Endothelial cell of umbilical vein (primary cell): ENCODE measurements at places on chromosomes 12 and 14.

DNA sequence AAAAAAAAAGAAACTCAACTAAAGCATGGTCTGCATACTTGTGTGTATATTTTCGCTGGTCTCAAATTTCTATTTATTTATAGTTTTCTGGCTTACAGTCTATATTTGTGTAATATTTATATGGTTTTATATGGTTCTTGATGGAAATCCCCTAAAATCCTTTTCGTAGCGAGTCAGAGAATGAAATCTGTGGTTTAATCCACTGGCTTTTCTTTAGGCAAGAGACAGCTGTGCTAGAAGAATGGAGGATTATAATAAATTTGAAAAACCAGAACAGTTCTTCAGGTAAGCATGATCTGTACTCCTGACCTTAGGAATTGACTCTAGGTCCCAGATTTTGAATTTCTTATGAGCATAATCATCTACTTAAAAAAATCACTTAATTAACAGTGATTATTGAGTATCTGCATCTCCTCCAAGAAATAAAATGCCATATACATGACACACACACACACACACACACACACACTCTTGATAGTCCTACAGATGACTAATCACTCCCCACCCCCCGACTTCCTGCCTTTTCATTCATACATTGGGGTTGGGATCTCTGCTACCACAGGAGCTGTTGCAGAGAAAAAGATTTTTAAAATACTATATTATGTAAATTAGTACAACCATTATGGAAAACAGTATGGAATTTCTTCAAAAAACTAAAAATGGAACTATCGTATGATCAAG, 113.4 kb downstream of the CRADD start:
- DNase-seq: peak; percentile 75

DNA sequence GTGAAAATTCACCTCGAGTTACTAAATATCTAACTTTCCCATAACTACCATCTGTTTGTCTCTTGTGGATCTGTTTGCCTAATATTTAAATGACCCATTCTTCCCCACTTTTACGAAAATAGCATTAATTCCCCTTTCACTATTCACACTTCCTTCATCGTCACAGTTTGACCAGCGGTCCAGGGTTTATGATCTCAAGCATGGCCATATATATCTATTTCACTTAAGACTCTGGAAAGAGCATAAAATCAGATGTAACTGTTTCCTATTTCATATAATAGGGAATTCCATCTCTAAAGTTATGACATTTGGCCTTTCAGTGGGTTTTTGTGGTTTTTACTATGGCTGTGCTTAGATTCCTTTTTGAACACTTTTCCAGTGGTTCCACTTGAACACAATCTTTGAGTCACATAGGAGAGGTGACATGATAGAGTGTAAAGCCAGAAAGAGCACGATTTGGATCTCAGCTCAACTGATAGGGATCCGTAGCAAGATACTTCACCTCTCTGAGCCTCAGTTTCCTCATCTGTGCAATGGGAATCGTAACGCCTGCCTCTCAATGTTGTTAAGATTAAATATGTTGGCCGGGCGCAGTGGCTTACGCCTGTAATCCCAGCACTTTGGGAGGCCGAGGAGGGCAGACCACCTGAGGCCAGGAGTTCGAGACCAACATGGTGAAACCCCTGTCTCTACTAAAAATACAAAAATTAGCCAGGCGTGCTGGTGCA, 754 bp upstream of the BCL2L14 start:
- no peak for DNase-seq

DNA sequence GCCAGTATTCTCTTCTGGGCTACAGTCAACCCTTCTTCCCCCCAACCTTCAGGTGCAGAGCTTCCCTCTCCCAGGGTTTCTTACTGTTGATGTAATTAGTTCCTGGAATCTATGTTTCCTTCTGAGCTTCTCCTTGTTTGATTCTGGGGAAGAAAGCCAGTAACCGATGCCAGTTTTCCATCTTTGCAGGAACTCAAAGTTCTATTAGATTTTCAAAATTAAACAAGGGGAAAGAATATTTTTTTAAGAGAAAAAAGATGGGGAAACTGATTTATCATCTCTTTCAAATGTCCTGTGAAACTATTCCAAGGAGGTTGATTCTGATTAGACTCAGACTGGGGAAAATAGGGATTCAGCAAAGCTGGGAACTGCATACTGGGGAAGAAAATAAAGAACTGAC, 17.9 kb upstream of the FAM234B start:
- peak; percentile 10 for DNase-seq

DNA sequence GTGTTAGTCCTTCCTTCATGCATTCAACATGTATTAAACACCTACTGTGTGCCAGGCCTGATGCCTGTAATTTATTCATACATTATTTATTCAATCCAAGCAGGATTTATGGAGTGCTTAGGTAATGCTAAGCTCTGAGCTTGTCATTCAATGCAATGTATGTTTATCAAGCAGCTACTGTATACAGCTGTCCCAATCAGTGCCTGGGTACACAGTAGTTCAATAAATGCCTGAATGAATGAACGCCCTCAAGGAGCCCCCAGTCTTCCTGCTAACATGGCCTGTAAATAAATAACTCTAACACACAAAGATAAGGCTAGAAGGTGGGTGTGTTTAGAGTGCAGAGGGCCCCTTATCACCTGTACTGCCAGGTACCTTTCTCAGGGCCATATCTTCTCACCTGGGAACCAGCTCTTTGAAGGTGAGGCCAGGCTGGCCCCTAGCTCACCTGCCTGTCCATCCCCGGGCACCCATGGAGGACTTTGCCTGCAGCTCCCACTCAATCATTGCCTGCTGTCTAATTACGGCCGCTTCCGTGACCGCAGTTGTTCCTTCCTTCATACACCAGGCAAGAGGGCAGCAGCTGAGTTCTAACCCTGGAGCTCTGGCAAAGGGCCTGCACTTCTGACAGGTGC, 20.0 kb upstream of the KDM2B start:
- DNase-seq: no peak

DNA sequence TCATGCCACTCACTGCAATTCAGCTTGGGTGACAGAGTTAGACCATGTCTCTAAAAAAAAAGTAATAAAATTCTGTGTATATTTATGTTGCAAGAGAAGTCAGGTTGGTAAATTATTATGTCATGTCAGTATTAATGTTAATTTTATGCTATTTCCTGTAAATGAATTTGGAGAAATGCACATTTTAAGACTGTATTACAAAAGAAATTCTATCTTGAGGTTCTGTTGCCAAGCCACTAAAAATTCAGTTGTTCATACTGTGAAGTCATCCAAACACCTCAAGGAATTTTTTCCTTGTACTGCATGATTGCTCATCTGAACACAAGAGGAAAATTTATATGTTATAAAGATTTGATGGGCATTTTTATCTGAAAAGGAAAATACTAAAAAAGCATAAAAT, 23.3 kb upstream of the HMGA2 start:
- DNase-seq: no peak

GRCh38 chr12:127590868-127591267, 676.1 kb upstream of the TMEM132C start:
- DNase-seq: no peak

DNA sequence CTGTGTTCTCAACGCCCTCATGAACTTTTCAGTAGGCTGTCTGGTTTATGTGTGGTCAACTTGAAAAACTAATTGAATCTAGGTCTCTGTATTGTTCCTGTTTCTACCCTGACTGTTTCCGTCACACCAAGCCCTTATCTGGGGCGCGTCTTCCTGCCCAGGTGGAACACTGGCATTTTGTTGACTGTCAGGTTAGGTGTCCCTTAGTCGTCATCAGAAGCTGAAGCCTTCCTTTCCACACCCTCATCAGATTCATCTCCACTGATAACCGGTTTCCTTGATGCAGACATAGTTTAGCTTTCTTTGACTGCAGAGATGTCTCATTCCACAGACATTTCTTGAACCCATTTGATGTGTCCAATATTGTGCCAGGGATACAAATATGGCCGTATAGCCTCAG, 96.5 kb downstream of the DUSP16 start:
- no peak for DNase-seq

- no peak for DNase-seq
Measured at GRCh38 chr12:50157259-50157658, 9.9 kb downstream of the CERS5 start.

DNA sequence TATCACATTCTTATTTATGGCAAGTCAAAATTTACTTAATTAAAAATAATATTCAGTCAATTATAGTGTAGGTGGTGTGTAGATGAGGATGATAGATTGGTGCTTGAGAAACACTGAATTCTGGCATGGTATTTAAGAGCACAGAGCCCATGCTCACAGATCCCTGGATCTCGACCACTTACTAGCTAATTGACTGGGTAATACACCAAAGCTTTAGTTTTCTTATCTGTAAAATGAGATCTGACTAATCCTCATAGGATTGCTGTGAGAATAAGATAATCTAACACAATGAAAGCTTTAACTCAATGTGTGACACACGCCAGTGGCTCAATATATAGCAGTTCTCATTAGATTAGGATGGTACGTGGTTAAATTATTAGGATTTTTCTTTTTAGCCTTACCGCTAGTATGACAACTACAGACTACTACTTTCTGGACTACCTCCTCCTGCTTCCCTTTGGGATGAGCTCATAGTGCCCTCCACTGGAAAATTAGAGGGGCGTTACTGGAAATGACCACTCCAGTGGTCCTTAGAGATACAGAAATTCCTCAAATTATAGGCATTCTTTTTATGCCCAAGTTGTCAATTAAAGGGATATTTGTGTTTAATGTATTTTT, 482.8 kb upstream of the TBX3 start:
- no peak for DNase-seq

- DNase-seq: no peak
Measured at GRCh38 chr12:6374786-6375160, 590 bp downstream of the SCNN1A start.

DNA sequence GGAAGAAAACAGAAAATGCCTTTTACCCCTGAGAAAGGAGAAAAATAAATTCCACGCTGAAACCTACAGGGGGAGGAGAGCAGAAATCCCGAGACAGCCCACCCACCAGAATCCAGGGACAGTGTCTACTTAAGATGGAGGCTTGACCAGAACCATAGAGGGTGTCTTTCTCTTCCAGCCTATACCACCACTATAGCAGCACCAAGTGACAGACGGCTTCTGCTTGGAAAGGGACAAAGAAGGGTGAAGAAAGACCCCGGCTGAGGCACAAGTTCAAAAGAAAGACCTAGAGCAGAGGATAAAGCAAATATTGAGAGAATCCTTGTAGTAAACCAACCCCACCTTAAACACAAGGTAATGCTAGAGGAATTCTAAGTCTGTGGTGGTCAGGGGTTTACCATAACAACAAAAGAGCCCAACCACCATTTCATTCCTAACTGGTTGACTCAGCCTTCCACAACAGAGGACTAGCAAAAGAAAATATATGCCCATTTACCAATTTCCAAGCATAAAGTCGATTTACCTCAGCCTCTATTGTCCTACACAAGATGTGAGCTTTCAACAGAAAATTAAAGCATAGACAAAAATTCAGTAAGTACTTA, 105.3 kb upstream of the FOXG1 start:
- DNase-seq: no peak

- no peak for DNase-seq
Measured at GRCh38 chr14:101464984-101465794, 96.1 kb upstream of the DIO3 start.

DNA sequence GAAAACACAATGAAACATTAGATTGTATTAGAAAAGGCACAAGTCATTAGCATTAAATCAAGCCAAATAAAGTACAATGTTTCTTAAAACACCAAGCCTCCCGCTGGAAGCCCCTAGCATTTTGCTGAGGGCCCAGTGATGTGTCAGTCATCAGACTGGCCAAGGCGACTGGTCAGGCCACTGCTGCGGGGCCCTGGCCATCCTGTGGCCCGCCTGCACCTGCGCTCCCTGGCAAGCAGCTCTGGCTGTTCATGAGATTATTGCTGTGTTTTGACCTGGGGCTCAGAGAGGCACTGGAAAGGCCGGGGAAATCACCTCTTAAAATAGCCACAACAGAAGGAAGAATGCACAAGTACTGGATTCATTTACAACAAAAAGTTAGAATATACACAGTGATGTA, 24.2 kb upstream of the AMN start:
- DNase-seq: no peak

DNA sequence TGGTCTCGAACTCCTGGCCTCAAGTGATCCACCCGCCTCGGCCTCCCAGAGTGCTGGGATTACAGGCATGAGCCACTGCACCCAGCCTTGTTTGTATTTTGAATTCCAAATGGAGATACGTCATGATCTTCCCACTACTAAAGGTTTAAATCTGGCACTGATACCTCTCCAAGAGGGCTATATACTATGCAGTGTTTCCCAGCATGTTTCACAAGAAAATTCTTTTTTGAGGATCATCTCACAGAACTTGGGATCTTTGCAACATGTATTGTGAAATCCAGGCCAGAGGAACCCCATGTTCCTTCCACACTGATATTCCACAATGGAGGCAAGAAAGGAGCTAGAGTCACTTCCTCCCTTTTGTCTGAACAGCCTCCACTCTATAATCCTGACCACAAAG, 112.7 kb downstream of the NT5DC3 start:
- no peak for DNase-seq

- no peak for DNase-seq
Measured at GRCh38 chr12:100474617-100475016, 951 bp downstream of the NR1H4 start.

GRCh38 chr12:3203713-3204112, 126.5 kb downstream of the TSPAN9 start:
- DNase-seq: no peak

DNA sequence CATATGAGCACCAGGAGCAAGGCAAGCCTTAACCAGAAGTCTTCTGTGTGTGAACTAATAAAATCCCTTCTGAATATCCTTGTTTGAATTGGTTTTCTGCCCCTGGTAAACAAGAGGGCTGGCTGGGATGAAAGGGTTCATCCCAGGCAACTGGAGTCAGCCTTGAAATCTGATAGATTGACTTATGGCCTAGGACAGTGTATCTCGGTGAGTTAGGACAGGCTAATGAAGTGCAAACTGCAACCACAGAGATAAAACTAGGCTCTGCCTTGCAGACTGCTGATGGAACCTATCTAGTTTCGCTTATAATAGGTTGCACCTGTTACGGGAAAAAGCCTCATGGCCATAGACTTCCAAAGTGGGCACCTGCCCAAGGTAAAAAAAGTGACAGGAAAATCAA, 451.9 kb upstream of the NOVA1 start:
- DNase-seq: no peak

- peak; percentile 77 for DNase-seq
Measured at GRCh38 chr12:132189378-132190011, 45.2 kb downstream of the NOC4L start.

DNA sequence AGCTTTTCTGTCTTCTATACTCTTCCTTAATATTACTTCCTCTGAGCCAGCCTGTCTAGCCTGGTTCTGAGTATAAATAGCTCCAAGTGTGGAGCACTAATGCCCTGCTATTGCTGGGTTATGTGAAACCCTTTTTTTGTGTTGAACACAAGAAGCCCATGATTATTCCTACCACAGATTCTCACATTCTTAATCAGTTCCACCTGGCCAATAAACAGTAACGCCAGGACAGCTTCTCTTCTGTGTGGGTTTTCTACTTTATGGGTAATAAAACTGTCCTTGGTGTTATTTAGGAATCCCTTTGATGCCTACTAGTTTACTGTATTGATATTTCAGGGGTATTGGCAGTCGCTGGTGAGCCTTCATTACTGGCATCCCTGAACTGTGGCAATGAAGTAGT, 48.9 kb upstream of the LRIG3 start:
- no peak for DNase-seq
